Activated naive CD4-positive, alpha-beta T cell treated with anti-CD3 and anti-CD28 coated beads, Interleukin-2, amount 10 ng/mL, durations not matched to agents 7 days and 5 days (primary cell): ENCODE measurements at places on chromosomes 5 and 9.

DNA sequence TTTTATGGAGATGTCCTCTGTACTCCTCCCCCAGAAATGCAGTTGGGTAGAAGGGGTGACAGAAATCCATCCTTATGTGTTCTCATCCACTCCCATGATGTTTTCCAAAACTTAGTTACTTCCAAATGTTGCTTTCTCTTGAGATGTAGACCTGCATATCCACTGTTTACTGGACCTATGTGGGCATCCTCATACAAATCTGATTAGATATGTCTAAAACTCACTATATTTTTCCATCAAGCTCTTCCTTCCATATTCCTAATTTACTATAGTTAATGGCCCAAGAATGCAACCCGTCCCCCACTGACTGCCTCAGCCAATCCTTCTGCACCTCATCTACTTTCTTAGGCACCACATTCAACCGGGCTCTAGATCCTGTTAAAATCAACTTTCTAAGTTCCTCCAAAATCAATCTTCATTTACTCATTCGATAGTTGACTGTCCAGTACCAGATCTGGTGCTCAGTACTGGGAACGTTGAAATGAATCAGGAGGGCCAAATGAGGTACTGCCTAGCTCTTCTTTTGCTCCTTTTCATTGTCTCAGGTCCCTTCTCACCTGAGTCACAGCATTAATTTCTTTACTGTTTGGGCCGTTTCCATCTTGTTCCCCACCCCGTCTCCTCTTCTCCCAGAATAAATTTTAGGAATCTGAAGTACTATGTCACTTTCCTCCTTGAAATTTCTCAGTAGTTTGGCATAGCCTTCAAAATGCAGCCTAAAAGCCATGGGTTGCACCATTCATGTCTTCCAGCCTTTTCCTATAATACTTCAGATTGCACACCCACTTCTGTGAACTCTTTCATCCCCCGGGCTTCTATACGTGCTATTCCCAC lies 7.9 kb downstream of the PLK2 start:
- no peak for DNase-seq

DNA sequence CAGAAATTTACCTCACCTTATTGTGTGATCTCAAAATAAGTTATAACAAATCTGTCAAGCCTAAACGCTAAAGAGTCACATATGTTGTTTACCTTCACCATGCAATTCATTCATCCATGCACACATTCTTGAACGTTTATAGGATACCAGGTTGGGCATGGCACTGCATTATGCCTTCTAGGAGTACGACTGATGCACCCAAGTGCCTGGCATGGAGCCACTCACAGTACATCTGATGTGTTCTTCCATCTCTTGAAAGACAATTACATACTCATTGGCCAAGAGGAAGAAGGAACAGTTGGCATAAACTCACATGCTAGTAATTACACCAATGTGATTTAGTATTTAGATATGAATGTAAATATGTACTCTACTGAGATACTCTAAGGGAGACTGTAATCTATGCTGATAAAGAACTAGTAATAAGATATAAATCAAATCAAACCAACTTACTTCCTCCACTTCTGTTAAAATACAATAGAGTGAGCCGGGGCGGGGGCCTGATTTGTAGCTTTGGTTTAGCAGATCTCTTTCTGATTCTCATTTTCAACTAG lies 90.7 kb downstream of the LPAR1 start:
- DNase-seq: no peak

- no peak for DNase-seq
These were observed 43.6 kb downstream of the FXN start for GRCh38 chr9:69079186-69079585.

- no peak for DNase-seq
These were observed 1.8 kb downstream of the ARRDC1 start for GRCh38 chr9:137607141-137607857.

GRCh38 chr9:134624621-134625181 lies 16.9 kb upstream of the COL5A1 start:
- no peak for DNase-seq
